ENCODE measurements at places on chromosomes 12 and 14.

GRCh38 chr14:35632676-35633075, 98.7 kb downstream of the INSM2 start:
- no peak for DNase-seq

DNA sequence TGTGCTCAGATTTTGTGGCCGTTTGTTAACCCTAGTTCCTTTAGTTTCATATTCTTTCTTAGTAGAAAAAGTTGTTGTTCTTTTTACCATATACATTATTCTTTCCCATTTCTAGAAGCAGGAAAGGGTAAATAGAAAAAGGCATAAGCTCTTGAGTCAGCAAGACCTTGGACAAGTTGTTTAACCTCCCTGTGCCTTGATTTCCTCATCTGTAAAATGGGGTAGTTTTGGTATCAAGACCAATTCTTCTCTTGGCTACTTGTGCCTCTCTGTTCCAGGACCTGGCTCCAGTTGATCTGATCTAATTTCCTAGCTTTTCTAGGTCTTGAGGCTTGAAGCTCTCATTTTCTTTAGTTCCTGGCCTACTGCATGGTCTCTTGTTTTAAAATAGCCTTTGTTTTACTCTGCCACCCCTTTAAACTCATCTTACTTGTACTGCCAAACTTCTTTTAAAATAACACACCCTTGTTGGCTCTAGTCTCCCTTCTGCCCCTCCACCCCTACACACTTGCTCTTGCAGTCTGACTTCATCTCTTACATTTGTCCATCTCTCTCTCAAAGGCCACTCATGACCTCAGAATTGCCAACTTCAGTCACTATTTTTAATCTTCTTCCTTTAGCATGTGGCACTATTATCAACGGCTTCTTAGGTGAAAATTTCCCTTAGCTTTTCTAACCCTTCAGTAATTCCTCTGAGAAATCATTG, 143.7 kb downstream of the TTLL5 start:
- no peak for DNase-seq

- DNase-seq, result no peak
Observed at GRCh38 chr14:104797115-104798044, 1.8 kb upstream of the AKT1 start.

- no peak for DNase-seq
Observed at GRCh38 chr14:80404413-80404812, 193.1 kb upstream of the DIO2 start.

DNA sequence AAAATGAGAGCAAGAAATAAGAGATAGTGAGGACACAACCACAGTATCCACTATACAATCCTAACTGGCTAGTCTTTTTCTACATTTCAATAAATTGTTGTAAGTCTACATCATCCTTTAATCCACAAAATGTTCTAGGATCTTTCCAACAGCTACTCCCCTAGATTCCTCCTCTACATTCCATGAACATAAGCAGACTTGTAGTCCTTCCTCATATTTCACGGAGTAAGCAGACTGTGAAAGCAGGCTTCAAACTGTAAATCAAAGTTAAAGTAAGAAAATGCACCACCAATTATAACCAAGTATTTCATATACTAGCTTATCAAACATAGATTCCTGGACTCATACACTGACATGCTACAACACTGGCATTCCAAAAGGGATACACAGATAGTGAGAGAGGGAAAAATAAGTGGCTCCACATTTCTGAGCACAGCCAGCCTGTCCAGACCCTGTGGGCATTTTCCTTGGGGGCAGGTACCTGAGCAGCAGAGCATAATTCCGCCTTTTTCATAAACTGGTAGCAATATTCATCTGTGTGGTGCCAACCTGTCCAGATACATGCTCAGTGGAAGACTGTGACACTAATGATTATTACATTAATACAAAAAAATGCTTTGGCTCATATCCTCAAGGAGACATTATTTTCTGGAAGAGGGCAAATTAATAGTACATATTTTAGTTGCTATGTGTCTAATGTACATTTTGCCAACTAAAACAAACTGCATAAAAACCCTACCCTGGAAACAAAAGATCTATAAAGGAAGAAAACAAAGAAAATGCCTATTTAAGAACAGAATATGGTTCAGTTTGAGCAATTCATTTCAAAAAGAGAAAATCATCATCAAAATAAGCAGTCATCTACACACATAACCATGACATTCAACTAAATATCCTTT, 113.3 kb upstream of the FSCB start:
- DNase-seq, result no peak

- DNase-seq, result no peak
Observed at GRCh38 chr12:99911081-99911480, 73.7 kb downstream of the ANKS1B start.

- DNase-seq, result no peak
Observed at GRCh38 chr14:23358553-23359166, 6.0 kb upstream of the SLC22A17 start.

DNA sequence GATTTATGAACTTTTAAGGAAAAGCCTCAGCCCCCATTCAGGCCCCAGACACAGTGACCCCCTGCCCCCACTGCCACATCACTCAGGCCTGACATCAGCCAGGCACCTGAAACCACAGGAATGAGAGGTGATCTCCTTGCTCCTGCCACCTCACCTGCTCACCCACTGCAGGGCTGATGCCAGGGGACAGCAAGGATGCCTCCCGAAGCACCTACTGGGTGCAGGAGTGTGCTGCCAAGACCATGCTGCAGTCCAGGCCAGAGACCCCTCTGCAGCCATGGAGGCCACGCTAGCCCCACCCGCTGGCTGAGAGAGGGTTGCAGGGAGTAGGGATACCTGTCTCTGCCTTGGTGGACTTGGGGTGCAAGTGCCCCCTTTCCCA, 18.6 kb upstream of the KRT7 start:
- DNase-seq, result no peak

DNA sequence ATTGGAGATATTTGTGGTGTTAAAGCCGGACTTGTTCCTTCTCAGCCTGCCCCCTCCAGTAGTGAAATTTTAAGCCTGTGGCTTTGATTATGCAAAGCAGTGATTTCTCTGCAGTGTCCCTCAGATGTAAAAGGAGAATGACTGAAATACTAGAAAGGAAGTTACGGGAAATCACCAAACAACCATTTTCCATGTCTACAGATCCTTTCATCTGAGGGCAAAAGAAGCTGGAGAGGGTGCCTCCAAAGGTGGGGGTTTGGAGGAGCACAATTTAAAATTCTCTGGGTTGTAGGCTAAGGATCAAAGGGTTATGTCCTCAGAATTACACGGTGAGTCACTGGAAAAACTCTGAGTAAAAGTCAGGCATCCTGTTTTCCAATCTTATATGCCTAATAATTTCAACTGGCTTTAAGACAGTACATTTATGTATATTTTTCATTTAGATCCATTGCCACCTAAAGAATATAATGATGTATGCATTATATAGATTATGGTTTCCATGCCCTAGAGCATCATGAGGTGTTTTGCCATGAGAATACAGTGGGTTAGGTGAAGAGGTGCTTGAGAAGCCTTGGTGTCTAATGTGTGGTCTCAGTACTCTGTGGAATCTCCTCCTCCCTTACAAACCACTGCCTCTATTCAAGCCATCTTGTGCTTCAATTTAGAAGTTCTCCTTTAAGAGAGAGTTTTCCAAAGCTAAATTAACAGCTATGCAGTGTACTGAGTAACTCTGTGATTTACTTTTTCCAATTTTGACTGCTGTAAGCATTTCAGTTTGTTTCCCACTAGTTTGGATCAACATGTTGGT, 362.1 kb downstream of the RAD51B start:
- no peak for DNase-seq

- DNase-seq, result no peak
Observed at GRCh38 chr12:66320996-66321395, 18.7 kb downstream of the HELB start.

Data from cerebellar nuclear complex (tissue), 1 donor.